ENCODE measurements at places on chromosomes 11 and 22.

DNA sequence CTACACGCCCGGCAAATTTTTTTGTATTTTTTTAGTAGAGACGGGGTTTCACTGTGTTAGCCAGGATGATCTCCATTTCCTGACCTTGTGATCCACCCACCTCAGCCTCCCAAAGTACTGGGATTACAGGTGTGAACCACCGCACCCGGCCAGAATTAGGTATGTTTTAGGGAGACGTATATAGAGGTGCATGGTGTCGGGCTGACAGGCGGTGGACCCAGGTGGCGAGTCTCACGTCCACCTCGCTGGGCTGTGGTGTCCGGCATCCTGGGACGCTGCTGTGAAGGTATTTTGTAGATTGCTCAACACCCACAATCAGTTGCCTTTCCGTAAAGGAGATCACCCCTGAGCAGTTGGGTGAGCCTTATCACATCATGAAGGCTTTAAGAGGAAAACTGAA is 728.6 kb downstream of the BRD1 start:
- no peak for DNase-seq

DNA sequence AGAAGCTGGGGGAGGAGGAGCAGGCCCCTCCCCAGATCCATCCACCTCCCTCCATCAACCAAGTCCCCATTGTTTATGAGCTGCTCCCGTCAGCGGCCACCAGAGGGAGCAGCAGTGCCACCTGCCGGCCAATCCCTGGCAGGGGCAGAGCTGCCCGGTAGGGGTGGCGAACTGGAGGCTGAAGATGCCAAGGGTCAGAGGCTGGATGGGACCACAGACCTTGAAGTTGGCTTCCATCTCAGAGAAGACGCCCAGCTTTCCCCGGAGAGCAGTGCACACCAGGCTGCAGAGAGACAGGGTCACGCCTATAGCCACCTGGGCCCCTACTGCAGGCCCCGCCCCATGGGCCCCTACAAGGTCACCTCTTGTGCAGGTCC is 3.6 kb downstream of the FIBP start:
- DNase-seq = peak; percentile 66

DNA sequence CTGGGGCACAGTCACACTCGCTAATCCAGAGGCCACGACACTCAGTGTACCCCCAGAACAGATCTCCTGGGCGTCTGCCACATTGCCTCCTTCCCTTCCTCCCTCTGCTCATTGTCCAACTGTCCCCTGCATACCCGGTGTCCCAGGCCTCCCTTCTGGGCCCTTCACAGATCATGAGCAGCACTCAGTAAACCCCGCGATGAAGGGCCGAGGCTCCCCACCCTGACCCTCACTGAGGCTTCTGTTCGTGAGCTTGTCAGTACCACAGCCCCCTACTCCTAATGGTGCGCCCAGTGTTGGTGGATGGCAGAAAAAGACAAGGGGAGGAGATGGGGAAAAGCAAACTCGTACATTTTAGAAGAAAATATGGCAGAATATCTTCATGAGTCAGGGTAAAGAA is 12.6 kb downstream of the RSPH14 start:
- no peak for DNase-seq

DNA sequence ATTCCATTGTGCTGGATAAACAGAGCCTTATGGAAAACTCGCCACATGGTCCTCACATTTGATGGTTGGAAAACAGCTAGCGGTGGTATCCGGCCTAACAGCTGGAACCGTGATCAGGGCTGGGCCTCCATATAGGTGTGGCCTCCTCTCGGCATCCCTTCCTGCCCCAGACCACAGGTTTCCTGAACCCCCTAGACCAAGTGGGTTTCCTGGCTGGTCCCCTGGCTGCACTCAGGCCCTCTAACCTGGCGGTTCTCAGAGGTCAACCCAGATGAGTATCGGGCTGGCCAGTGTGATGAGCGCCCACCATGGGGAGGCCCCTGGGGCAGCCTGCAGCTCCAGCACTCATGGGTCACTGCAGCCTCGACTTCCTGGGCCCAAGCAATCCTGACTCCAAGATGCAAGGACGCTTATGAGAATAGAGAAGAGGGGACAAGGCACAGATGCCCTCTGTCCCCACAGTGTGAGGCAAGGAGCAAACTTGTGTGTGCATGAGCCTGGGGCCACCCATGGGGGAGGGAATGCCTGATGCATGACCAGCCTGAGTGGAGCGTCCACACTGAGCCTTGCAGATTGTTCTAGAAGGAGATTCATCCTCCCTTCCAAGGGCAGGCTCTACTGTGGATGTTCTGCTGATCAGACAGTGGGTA is 53.4 kb upstream of the WNT7B start:
- no peak for DNase-seq

- no peak for DNase-seq
These were observed 256.5 kb downstream of the CNTN5 start for GRCh38 chr11:99277281-99277680.

DNA sequence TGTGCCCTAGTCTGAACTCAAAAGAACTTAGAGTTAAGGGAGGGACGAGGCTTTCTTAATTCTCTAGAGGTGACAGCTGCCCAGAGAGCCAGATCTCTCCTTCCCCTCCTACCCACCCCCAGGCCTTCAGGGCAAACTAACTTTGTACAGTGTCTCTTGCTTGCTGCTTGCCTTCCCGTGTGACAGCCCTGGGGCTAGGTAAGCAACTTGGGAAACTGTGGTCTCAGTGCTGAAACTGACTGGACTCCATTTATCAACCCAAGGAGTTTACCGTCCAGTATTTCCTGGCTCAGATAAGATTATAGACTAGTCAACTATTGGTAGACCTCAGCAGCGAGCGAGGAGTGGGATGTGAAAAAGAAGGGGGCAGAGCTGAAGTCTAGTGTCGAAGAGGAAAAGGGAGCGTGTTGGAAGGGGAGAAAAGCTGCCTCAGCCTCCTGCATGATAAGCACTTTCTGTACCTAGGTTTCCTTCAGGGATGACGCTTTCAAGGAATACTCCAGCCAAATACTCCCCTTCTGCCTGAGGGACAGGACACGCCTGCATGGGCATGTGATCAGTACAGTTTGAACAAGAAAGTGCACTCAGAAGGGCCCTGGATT is 43.3 kb upstream of the WEE1 start:
- no peak for DNase-seq

DNA sequence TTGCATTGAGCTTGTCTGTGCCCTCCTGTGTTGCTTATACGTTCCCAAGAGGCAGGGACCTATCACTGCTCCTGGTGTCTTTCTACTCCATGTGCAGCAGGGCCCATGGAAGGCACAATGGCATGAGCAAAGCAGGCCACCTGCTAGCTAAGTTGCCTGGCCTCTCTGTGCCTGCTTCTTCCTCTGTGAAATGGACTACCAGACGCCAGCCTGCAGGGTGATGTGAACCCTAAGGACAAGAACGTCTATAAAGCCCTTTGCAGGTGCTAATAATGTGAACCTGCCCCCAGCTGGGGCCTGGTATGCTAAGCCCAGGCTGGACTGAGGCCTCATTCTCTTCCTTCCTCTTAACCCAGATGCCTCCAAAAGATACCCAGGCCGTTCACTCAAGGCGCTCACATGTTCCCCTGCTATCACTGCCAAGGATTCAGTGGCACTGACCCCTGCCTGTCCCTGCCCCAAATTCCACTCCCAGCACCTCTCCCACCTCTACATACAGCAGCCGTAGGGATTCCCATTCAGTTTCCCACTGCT is 4.0 kb downstream of the GUCD1 start:
- no peak for DNase-seq

- DNase-seq = no peak
These were observed 12.7 kb upstream of the CTSD start for GRCh38 chr11:1776331-1776851.

GRCh38 chr11:10878408-10879214 is 20.8 kb upstream of the ZBED5 start:
- no peak for DNase-seq

DNA sequence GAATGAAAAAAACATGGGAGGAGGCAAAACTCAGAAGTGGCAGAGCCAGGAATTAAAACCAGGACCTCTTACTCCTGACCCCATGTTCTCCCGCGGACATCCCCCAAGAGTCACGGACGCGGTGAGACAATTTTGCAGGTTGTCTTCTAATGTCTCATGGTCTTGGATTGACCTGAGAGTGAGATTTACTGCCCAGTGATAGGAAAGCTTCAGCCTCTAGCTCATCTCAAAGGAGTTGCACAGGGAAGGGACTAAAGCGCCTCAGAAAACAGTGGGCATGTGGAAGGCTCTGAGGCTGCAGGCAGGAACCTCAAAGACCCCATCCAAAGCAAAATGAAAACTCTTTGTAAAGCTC is 197.4 kb downstream of the ADAMTS15 start:
- DNase-seq = no peak

DNA sequence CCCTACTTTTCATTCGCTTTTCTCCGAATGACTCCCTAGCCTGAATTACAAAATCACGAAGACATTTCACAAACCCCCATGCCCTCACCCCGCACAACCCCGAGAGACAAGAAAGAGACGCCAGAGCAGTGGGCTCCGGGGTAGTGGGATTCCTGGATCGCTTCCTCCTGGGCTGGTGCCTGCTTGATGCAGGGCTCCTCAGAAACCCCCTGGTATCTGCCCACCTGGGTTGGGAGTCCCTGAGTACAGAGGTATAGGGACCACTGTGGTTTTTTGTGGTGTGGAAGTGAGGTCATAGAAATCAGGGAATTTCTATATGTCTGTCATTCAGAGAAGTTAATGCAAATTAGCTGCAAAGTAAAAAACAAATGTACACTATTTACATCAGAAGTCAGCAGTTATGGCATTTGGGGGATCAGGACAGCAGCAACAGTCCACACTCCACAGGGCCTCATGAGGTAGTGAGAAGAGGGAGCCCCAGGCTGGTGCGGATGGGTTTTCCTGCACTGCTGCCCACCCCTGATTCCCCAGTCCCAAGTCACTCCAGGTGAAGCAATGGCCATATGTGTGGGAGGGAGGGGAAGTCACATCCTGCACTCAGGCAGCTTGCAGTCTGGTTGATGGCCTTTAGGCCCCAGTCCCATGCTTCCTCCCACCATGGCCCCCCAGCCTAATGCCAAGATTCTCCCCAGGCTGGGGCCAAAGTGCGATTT is 39.6 kb downstream of the BUD13 start:
- no peak for DNase-seq

DNA sequence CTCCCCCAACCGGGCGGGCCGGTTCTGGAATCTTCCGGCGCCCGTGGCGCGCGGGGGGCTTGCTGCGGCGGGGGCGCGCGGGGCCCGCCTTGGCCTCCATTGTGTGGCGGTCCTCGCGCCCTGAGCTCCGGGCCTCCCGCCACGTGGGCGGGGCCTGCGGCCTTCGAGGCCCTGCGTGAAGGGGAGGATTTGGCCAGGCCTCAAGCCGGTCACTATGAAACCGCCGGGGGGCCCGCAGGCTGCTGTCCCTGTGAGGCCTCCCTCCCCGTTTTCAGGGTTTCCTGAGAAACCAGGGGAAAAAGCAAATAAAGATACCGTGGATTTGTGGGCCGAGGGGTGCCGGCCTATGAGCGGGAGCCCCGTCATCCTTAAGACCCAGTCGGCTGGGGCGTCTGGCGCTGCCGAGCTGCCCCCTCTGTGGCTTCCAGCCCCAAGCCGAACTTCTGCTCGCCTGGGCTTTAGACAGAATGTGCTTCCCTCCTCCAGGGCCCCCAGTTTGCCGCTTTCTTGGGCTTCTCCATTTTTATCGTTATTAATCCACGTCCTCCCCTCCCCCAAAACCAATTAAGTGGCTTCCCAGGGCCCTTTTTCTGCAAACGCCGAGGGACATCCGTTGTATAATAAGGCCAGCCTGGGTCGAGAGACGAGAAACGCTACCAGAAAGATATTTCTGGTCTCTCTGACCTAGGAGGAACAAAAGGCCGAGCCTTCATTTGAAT is 602 bp downstream of the EWSR1 start:
- DNase-seq = no peak

GRCh38 chr22:50186761-50187523 is 1.2 kb downstream of the TRABD start:
- no peak for DNase-seq

DNA sequence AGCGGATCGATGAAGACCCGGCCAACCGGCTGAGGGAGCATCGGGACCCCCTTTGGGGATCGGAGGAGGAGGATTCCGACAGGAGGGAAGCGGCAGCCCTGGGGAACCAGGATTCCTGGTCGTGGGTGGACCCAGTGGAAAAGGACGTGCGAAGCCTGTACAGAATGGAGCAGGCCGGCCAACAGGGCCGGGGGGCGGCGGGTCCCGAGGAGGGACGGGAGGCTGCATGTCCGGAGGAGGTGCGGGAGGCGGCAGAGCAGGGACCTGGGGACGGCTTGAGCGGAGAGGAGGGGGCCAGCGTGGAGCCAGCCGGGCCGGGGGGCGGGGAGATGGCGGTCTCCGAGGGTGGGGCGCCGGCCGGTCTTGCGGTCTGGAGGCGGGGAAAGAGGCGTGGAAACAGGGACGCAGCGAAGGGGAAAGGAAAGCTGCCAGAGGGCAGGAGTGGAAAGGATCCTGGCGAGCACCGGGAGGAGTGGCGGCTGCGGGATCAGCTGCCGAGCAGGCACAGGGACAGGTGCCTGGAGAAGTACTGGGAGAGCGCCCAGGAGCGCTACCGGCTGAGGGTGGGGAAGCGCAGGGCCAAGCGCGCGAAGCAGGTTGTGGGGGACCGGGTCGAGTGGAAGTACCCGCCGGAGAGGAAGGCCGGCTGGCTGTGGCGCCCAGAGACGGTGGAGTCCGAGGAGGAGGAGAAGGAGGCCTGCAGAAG is at the start of gene ANO5:
ANO5 (plus strand) TSS at position 444 of the 706 bp plus-strand sequence. CDS start 408 bp downstream, outside the sequence.
- DNase-seq = no peak

DNA sequence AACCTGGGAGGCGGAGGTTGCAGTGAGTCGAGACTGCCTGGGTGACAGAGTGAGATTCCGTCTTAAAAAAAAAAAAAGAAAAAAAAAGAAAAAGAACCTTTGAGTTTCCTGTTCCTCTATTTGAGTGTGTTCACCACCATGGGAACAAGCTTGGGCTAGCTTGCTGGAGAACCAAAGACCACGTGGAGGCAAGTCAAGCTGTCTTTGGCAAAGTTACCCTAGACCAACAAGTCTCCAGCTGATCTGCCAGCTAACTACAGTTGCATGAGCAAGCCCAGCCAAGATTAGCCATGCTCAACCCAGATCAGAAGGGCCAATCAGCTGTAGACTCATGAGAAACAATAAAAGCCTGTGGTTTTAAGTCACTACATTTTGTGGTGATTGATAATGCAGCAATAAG is 29.7 kb downstream of the SLN start:
- DNase-seq = no peak

DNA sequence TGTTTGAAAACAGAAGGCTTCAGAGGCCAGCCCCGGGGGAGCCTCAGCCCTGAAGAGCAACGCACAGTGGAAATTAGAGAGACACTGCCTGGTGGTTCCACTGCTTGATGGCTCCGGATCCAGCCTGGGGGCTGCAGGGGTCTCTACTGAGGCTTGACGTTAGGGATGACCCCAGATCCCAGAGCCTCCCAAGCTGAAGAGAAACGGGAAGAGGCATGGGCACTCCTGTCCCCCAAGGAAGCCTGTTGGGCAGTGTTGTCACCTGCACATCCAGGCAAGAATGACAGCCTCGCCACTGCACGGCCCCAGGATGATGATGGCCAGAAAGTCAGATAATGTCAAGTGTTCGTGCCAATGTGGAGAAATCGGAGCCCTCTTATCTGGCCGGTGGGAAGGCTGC is 56.8 kb upstream of the FGF3 start:
- DNase-seq = no peak

DNA sequence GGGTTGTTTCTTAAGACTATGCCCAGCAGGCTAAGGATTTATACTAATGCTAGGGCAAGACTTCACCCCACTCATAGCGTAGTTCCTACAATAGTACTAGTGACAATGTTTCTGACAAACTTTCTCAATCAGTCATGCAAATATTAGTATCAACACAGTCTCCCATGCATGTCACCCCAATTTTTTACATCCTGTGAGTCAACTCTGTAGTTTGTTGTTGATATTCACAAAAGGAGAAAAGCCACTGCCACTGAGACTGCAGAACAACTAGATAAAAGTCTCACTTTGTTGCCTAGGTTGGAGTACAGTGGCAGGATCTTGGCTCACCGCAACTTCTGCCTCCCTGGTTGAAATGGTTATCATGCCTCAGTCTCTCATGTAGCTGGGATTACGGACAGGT is 155.2 kb downstream of the RBFOX2 start:
- DNase-seq = no peak

Data from activated CD8-positive, alpha-beta memory T cell treated with anti-CD3 and anti-CD28 coated beads for 4 hours (primary cell).